T-helper 22 cell (primary cell): ENCODE measurements at places on chromosomes 12 and 14.

- no peak for DNase-seq
Observed at GRCh38 chr12:30599608-30600007, 96.1 kb downstream of the IPO8 start.

GRCh38 chr12:93111773-93112172, 182.7 kb upstream of the EEA1 start:
- DNase-seq, result no peak

DNA sequence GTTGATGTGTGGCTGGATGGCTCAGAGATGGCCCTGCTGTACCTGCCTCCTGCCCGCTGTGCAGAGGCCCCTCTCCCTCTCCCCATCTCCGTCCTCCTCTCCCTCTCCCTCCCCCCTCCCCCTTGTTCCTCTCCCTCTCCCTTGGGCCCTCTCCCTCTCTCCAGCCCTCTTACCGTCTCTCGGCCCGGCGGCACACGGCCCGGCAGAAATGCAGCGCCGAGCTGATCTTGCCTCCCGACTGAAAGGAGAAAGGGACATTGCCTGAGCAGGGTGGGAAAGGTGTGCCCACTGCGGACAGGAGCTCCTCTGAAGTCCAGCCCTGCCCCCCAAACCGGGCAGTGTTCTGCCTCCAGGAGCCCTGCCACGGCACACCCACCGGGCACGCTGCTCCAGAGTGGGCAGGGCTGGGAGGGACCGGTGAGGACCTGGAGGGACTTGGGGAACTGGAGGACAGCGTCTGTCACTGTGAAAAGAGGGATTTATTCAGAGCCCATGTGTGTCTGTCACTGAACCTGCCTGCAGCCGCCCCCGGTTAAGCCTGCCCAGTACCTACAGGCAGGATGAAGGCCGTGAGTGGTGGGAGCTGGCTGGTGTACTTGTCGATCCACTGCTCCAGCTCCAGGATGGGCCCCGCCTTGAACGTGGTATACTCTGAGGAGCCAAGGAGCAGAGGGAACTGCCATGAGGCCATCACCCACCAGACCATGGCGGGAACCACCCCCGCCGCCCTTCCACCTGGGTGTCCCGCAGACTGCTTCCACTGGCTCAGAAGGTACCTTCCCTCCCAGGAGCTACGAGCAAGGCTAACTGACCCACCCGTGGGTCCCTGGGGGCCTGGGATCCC, 12.2 kb downstream of the MMAB start:
- DNase-seq, result no peak

- no peak for DNase-seq
Observed at GRCh38 chr14:37093364-37093763, 79.0 kb downstream of the SLC25A21 start.

GRCh38 chr12:48883305-48884161, 17.9 kb upstream of the RND1 start:
- no peak for DNase-seq

- DNase-seq, result no peak
Observed at GRCh38 chr14:92459030-92459949, 54.3 kb upstream of the RIN3 start.

DNA sequence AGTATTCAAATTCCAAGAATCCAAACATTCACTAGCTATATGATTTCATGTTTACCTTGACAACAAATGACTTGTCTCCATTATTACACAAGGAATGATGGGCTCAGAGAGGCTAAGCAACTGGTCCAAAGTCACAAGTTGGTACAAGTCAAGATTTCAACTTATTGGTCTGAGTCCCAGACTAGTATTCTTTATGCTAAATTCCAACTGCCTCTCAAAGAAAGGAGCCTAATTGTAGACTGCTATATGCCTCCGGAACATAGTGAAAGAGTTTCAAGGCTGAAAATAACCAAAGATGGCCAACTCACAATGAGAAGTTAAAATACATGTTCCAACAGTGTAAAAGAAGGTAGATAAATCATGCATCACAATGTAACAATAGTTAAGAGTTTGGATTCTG, 7.5 kb downstream of the BTG1 start:
- DNase-seq, result no peak

GRCh38 chr12:56086096-56086495, 6.1 kb downstream of the ERBB3 start:
- DNase-seq, result no peak

- no peak for DNase-seq
Observed at GRCh38 chr12:59036973-59037762, 116.9 kb upstream of the LRIG3 start.

- DNase-seq, result no peak
Observed at GRCh38 chr12:117316336-117316735, 45.1 kb downstream of the NOS1 start.

GRCh38 chr12:11969437-11970154, 101.1 kb upstream of the BCL2L14 start:
- DNase-seq, result no peak

DNA sequence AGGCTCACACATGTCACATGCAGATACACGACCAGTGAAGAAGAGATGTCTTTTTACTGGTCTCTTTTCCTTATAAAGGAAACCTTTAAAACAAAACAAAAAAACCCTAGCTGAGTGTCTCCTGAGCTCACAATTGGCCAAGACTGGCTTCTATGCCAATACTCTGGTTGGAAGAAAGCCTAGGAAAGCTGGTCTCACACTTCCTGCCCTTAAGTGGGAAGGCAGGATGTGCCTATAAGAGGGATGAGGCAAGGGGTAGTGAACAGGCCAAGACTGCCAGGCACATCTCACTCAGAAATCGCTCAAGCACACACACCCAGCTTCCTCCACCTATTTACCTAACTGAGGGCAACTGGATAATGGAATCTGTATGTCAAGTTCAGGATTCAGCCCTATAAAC, 50.0 kb downstream of the SOCS2 start:
- DNase-seq, result no peak

- no peak for DNase-seq
Observed at GRCh38 chr12:7131502-7131866, 1.3 kb downstream of the CLSTN3 start.

DNA sequence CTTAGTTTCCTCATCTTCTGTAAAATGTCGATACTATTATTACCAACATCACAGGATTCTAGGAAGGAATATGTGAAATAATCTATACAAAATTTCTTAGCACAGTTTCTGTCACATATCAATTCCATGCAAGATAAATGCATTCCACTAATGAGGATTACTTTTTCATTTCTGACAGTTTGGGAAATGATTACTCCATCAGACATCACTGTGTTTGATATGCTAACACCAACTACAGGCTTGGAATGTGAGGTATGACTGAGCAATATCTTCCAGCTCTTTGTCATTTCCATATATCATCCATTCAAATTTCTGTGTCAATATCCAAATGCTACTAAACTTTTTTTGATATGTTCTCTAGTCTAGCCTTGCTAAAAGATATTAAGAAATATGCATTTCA, 111.2 kb upstream of the PTPRQ start:
- DNase-seq, result no peak

DNA sequence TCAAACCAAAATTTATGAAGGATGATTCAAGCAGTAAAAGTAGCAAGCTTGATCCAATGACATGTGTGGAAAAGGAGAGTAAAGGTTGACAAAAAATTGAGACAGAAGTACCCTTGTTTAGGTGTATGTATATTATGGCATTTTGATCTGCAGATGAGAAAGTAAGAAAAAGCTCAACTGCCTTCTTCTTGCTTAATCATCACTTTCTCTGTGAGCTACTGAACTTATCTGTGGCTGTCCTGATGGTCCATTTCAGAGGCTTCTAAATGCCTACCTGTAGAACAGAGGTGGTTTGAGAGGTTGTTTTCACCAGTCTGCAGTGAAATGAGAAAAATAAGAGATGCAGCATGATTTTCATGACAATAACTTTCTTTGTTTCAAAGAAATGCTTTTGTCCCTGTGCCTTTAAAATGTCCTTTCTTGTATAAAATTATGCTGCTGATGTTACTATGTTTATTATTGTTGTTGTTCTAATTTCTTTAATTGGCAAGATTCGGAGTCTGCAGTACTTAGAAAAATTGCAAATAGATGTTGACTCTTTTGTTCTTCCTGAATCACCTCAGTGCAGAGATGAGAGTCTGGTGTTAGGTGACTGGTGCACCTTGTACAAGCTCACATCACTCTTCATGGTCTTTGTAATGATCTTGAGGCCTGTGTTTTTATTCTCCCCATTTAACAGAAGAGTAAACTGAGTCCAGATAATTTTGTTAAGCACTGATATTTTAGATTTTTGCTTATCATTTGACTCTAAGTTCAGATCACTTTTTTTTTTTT, 821.9 kb downstream of the VRK1 start:
- no peak for DNase-seq

DNA sequence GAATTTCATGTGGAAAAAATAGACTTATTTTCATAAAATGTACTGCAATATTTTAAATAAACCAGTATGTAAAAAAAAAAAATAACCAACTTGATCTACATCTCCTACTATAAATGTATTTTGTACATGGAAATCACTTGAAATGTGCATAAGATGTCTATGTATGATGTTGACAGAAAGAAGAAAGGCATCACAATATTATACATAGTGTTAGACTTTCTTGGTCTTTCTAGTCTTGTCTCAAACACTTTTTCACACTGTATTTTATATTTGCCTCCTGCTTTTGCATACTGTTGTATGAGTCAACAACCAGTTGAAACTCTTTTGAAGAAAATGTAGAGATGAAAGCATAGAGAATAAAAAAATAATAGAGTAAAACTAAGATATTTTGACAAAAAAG, 352.4 kb upstream of the MGAT4C start:
- no peak for DNase-seq

DNA sequence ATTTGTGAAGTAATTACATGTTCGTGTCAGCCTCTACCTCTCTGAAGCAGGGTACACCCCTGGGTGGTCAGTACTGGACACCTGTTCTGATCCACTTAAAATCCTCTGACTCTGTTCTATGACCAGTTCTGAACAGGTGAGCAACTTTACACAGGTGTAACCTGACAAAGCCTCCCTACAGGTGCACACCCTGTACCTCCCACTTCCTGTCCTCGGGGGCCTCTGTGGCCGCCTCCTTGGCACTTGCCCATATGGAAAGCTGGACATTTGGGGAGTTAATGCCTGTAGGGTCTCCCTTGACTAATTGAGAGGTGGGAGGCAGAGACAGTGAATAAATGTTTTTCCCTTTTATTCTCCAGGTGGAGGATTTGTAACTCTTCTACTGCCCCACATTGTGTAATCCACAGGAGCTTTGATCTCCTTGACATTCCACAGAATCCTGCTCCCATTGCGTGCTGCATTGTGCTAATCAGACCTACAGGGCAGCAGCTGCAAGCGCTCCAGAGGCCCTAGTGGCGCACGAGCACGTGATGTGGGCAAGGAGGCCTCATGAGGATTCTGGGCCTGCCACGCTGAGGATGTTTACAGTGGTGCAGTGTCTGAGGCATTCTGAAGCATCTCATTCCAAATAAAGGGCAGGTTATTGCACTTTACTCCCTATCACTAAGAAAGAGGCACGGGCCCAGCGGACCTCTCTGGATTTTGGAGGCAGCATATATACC, 45.8 kb upstream of the BATF start:
- no peak for DNase-seq

GRCh38 chr14:52692248-52692962, 3.0 kb downstream of the ERO1A start:
- DNase-seq, result no peak

DNA sequence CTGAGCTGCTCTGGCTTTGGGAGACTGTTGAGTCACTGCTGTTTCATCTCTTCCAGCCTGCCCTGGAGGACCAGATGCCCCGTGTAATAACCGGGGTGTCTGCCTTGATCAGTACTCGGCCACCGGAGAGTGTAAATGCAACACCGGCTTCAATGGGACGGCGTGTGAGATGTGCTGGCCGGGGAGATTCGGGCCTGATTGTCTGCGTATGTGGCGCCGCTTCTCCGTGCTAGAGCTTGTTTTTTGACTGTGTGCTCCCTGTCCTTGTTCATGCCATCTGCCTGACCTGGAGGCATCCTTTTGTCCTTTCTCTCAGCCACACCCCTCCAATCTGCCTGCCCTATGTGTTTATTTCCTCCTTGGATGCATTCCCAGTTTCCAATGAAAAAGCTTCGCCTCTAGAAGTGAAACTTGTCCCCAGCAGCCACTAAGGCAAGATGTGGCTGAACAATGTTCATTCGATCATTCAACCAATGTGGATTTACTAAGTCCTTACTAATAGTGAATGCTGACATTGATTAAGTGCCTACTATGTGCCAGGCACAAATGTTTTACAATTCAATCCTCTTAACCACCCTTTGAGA, 98.6 kb downstream of the NT5DC3 start:
- DNase-seq, result no peak

DNA sequence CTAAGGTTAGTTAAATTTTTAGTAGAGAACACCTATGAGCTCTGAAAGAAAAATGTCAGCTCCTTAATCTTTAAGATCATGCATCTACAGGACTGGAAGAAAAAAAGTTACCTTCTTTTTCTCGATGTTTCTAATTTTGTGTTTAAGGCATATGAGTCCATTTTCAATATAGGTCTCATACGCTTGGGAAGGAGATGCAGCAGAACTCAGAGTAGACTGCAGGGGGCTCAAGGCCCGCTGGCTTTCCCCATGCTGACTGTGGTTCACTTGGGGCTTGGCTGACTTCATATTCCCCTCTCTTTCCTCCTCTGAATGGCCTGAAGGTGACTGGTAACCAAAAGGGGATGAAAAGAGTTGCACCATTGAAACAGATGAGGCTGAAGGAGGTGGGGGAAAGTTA, 1.5 kb downstream of the CAPRIN2 start:
- no peak for DNase-seq

- no peak for DNase-seq
Observed at GRCh38 chr14:102752239-102752847, 24.9 kb upstream of the TRAF3 start.

DNA sequence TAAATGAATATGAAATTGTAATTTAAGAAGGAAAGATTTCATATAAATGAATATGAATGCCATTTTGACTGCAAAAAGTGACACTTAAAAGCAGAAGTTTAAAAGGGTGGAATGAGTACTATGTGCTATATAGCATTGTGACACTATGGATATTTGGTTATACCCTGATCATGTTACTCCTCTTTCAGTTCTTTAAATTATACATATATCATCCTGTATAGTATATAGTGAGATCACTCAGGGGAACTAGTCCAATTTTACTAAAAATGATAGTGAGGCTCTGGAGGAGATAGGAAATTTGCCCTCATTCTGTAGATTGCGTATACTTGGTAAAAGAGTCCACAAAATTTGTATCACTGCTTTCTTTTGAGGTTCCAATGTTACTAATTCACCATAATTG, 155.7 kb upstream of the BTG1 start:
- DNase-seq, result no peak

DNA sequence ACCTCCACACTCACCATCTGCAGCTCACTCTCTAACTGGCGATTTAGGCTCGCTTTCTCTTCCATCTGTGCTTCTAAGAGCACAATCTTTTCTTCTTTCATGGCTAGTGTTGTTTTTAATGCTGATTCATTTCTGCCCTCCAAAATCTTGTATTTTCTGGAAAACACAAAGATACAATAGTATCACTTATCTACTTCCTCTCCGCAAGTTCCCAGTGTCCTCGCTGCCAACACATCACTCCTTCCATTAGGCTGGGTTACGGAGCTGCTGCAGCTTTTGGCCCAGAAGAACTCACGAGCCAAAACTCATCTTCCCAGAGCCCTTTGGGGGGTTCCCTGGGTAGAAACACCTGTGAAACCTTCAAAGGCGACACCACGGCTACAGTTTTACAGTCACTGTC, 63.8 kb upstream of the GPR68 start:
- no peak for DNase-seq
